NCI-H2081 treated with DMSO at 0.1 percent for 48 hours (cell line): ENCODE measurements at places on chromosomes 3 and 15.

- DNase-seq, result no peak
These were observed 1.2 kb downstream of the OSBPL11 start for GRCh38 chr3:125594125-125594524.

- no peak for DNase-seq
These were observed 39.3 kb downstream of the PLD1 start for GRCh38 chr3:171770689-171771620.

DNA sequence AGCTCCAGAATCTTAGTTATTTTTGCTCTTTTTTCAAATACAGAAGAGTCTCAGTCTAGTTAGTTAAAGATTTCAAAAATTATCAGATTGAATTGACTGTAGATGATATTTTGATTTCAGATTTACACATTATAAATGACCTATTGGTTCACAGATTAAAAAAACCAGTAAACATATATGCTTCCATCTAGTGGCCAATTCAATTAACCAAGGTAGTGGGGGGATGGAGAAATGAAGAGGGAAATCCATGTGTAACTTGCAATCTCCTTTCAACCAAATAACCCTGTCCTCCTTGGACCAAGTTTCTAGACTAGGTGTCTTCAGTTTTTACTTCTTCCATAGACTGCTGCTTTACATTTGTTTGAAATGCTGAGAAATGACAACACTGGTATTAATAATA, 789.8 kb downstream of the ROBO1 start:
- no peak for DNase-seq

DNA sequence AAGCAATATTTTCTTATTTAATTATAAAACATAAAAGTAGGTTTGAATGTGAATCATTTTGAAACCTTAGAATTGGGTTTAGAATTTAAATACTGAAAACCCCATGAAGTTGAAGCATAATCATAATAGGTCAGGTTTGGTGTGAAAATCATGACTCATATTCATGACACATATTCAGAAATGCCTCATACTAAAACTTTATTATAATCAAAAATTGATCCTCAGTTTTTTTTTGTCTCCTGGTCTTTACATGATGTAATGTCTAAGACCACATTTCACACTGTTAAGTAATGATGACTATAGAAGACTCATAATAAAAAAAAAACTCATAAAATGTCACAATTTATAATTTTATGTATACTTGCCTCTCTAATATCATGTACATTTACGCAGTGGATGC, 190.4 kb downstream of the FOXP1 start:
- DNase-seq, result no peak

DNA sequence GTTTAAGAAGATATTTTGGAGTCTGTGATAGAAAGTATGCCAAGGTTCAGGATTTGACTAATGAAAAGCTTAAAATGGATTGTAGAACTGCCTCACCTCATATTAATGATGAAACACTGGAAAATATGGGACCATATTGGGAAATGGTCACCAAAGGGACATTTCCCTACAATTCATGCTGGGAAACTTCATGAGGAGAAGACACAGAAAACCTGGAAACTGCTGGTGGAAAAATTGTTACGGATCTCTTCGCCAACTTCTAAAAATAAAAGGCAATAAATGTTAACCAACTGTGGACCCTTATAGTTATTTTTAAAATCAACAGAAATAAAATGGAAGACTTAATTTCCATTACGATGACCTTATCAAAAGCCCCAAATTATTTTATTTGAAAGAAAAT, 97.6 kb upstream of the FRMD4B start:
- DNase-seq, result no peak

- no peak for DNase-seq
These were observed 17.4 kb downstream of the MFSD1 start for GRCh38 chr3:158819282-158819681.

GRCh38 chr3:105170423-105170822, 196.3 kb upstream of the ALCAM start:
- no peak for DNase-seq

DNA sequence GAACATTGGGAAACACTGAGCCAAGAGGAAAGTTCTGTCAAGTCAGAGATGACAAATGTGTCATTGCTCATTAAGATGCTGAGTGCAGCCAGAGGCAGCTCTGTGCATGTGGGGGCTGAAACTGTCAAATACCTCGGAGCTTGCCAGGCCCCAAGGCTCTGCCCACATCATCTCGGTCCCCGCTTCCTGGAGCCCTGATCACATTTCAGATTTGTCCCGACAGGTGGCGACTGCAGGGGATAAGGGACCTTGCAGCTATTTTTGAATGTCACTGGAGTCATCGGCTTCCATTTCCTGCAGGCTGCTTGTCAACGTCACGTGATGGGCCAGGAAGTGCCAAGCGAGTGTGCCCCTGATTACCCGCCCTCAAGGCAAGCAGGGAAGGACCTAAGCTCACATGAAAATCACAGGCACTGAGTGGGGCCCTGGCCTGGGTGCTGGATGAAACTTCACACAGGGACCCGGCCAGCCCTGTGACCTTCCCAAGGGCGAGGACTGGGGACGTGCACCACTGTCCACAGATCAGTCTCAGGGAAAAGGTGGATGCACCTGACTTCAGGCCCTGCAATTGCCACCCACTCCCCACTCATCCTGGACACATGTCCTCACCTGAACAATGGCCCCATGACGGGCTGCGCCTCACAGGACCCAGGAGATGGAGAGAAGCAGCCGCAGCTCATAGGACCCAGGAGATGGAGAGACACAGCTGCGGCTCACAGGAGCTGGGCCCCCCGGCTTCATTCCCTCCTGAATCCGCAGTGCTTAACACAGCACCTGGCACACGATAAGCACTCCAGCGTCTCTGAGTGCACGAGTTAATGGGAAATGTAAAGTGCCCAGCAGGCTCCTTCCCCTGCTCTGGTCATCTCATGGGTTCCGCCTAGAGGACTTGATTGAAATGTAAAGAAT, 73.4 kb downstream of the NUP210 start:
- peak; percentile 42 for DNase-seq

DNA sequence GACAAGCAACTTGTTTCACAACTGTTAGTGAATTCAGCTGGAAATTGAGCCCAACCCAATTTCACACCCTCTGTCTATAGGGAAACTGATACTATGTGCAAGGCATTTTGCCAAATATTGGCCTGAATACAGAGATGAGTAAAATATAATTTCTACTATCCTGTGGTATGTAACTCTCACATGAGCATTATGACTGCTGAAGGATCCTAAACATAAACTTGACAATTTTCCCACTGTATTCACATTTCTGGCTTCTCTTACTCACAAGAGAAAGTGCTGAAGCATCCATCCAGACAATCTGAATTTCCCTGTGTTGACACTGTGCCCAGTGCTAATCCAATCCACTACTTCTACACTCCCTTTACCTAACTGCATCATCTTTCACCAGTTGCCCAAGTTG, 28.4 kb downstream of the SERPINI2 start:
- no peak for DNase-seq

DNA sequence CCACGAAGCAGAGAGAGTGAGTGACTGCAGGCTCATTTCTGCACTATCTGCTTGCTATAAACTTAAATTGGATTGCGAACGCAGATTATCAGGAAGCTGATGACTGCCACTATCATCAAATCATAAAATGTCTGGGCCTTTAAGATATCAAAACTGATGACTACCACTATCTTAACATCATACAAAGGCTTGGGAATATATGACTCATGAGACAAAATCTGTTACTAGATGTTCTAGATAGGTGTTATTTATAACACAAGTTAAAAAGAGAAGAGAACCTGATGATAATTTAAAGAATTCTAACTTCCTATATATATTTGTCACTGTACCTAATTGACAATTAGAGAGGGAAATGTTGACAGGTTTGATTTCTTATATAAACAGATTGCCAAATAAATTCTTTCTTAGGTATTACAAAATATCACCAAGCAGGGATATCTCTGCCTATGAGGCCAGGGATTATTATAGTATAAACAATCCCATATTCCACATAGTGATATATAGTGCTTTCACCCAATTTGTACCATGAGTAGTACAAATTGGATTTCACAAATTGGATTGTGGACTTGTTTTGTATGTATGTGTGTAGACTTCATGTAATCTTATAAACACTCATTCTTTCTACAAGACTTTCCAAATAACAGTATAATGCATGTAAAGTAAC, 1157.2 kb downstream of the ROBO1 start:
- DNase-seq, result no peak

GRCh38 chr3:30628901-30629590, 22.6 kb downstream of the TGFBR2 start:
- DNase-seq, result no peak

DNA sequence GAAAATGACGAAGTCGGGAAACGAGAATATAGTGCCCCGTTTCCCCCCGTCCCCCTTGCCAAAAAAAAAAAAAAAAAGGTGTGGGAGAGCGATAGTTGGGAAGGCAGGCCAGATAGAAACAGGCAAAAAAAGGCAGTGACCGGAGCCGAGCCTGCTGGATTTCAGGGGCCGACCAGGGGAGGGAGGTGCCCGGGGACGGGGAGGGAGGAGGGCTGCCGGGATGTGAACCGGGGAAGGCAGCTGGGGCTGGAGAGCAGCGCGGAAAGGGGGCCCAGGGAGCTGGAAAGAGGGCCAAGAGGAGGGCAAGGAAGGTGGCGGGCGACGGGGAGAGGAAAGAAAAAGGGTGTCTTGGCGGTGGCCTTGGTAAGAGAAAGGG, 837 bp downstream of the LRRN1 start:
- DNase-seq, result no peak

DNA sequence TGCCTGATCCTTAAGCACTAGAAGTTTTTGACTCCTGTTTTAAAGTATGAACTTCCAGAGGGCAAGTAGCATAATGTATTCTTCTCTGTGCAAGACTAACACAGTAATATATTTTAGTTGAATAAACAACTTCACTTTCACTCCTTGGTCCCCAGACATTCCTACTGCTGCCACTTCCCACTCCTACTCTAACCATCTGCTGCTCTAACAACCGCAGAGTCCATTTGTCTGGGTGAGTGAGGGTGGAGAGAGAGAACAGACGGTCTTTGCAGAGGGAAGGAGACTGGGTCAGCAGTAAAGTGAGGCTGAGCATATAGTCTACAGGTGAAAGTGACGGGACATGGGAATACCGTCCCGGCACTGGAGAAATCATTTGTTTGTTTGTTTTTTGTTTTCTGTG, 301.0 kb upstream of the SLCO3A1 start:
- DNase-seq, result no peak

DNA sequence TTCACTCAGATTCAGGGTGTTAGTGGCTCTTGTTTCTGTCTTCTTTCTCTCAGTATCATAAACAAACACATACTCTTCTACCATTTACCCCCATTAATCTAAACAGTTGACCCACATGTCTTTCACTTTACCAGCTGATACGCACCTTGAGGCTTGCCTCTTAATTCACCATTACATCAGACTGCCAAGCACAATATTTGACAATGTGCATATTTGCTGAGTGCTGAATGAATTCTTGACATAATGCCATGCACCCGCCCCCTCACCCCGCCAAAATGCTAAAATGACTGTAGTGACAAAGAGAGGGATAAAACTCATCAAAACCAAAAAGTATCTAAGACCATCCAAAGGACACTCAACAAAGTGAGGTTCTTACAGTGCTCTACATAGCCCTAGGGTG, 57.4 kb downstream of the NGLY1 start:
- DNase-seq, result no peak

DNA sequence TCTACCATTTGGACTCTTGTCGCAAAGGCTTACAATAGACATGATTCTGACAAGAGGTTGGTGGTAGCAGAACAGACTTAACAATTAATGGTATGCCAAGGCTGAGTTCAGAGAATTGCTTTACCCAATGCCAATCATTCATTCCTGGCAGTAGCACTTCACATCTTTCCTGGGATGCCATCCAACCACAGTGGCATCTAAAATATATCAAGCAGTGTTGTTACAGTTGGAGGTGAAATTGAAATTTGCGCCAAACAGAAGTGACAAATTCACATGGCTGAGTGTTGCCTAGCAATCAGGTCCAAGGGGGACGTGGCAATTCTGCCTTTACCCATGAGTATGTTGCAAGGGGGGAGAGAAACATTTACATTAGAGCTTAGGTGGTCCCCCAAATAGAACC, 21.0 kb upstream of the DPH6 start:
- DNase-seq, result no peak

DNA sequence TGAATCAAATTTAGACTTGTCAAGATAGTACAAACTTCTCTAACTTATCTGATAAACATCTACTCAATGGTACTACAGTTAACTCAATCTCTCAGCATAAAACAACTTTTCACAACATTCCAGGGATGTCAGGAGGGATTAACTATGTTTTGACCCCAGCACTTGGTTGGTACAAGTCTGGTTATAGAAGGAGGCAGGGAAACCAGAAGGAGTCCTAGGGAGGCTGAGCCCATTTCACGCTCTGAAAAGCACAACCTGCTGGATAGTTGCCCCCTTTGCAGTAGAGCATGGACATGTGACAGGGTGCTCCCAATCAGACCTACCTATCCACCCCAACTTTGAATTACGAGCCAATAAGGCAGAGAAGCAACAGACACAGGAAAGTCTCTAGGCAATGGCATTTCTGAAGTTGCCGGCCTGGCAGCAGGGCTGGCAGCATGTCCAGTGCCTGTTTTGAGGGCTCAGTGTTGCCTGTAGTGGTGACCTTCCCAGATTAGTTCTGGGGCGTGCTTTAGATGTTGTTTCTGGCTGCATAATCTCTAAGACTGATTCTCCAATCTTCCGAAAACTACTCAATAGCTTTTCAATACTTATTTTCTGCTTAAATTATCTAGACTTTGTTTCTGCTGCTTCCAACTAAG, 8.2 kb downstream of the ANKUB1 start:
- no peak for DNase-seq

GRCh38 chr3:134796281-134797056, 1.4 kb downstream of the EPHB1 start:
- no peak for DNase-seq
